ENCODE measurements at places on chromosomes 3 and 15.

GRCh38 chr3:114745322-114746240 is 401.5 kb downstream of the ZBTB20 start:
- peak; percentile 1 for DNase-seq

DNA sequence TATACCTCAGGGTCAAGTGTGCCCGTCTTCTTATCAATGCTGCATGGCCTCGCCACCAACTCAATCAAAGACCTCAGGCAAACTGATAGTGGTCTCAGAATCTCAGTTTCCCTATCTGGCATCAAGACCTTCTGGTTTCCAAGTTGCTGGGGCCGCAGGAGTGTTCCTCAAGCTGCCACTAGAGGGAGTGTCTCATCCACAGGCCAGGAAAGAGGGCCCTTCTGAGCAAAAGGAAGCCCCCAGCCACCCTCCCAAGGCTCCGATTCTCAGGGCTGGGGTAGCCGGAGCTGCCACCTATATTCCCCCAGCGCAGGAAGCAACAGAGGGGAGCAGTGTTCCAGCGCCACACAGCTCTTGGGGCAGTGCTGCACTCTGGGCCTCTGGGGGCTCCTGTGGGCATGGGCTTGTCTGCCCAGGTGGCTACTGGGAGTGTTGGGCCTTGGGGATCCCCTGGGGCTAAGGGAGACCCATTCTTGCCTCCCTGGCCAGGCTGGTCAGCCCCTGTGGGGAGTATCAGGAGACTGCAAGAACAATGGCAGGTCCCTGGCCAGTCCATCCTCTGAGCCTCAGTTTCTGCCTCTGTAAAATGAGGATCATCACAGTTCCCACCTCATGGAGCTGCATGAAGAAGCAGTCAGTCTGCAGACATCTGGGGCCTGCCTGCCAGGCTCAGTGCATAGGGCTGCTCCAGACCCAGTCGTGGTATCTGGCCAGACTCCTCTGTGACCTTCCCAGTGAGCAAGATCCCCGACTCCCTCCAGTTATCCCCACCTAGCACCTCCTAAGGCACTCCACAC is 23.4 kb upstream of the SEC13 start:
- DNase-seq, result peak; percentile 17

DNA sequence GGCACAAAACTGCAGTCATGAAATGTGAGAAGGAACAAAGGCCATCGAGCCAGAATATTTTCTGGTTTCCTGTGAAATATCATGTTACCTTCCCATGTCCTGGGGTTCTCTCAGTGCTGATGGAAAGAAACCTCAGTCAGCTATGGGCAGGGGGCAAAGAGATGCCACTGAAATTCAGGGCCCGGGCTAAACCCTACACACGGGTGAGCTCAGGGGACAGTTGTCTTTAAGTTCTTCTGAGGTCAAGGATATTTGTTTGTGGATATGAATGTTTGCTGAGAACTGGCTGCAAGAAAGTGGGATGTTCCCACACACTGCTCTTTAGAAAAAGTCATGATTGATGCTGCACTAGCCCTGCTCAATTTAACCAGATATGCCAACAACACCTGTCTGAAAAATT is 187.2 kb downstream of the MEX3B start:
- no peak for DNase-seq

- no peak for DNase-seq
These were observed 527.7 kb downstream of the EPHA3 start for GRCh38 chr3:89635137-89635536.

DNA sequence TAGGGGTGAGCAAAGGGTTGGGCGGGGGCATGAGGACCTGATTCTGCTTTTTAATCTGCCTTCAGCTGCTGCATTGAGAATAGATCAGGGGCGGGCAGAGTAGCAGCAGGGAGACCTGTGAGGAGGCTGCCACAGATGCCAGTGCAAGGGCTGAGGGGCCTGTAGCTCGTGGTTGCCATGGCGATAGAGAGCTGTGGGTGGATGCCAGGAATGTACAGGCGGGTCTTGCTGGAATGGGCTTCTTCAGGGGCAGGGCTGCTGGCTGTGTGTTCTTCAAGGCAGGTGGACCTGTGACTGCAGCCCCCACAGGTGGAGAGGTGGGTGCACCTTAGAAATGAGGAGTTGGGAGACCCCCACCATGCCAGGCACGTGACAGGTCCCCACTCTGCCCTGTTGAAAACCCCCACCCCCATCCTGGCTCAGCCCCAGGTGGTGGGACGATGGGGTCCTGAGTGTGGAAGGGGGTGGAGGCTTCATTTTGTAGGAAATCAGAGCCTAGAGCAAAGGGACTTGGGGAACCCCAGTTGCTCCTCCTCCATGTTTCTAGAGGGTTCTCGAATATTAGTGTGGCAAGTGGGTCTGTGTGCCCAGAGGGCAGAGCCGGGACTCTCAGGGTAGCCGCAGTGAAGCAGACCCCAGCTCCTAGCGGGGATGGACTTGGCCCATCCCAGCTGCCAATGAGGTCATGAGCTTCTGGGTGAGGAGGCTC is 38.3 kb downstream of the SLC6A6 start:
- no peak for DNase-seq

- DNase-seq, result no peak
These were observed 137.9 kb upstream of the PRR20G start for GRCh38 chr3:127425505-127426443.

GRCh38 chr15:42727750-42728381 is 9.1 kb downstream of the CDAN1 start:
- no peak for DNase-seq

GRCh38 chr3:120524171-120524923 is 71.8 kb upstream of the NDUFB4 start:
- no peak for DNase-seq

DNA sequence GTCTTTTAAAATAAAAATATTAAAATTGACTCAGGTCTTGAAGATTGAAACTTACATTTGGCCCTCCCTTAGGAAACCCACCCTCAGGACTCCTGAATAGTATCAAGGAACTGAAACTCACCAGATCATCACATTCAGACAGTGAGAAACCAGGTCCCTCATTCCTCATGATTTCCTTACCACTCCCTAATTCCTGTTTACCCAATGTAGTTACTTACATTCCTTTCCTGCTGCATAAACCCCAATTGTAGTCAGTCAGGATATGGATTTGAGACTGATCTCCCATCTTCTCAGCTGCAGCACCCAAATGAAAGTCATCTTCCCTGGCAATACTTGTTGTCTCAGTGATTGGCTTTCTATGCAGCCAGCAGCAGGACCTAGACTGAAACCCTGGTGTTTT is 8.6 kb downstream of the ATP13A4 start:
- no peak for DNase-seq

DNA sequence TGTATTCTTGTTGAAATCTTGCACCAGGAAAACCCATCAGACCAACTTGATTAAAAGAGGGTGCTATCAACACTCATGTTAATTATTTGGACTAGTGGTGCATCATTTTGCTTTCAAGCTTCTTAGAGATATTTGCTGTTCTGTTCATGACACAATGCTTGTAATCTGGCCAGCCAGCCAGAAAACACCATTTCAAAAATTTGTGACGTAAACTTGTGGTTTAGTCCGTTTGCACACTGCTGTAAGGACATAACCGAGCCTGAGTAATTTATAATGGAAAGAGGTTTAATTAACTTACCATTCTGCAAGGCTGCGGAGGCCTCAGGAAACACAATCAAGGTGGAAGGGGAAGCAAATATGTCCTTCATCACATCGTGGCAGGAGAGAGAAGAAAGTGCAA is 374.3 kb upstream of the TGFBR2 start:
- DNase-seq, result no peak

DNA sequence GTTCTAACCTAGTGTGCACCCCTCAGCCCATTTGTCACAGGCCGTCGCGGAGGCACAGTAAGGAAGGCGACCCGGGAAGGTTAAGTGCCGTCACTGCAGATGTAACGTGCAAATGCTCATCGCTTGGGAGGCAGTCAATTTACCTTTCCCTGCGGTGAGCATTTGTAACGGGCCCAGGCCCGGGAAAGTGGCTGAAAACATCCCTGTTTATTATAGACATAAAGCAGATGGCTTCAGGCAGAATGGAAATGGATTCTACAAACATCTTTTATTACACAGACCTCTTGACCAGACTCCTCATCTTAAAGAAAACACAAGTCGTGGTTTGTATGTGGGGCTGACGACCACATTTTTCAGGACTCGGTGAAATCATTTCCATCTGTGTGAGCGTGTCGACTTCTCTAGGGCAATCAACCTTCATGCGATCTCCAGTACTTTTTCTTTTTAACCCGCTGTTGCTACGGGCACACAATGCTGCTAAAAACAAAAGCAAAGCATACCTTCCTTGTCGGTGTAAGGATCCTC is 43.6 kb downstream of the NMNAT3 start:
- no peak for DNase-seq

- DNase-seq, result no peak
These were observed 49.1 kb upstream of the NEDD4 start for GRCh38 chr15:56042498-56042897.

- peak; percentile 20 for DNase-seq
These were observed 408.9 kb upstream of the THBS1 start for GRCh38 chr15:39171944-39172368.

DNA sequence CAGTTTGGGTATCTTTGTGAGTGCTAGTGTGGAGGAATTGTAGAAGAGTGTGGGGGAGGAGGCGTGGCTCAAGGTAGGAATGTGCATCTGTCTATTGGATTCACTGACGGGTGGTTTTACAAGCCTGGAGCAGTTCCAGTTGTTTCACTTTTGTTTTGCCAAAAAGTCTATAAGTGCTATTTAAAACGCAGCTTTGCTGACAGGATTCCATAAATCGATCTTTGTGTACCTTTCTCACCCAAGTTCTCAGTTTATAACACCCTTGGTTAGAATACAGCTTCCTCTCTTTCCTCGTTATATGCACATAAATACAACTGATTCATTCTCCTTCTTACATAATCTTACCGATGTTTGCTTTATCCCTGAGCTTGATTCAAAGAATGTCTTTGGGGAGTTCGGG is 123.2 kb upstream of the UBE2E2 start:
- DNase-seq, result no peak

DNA sequence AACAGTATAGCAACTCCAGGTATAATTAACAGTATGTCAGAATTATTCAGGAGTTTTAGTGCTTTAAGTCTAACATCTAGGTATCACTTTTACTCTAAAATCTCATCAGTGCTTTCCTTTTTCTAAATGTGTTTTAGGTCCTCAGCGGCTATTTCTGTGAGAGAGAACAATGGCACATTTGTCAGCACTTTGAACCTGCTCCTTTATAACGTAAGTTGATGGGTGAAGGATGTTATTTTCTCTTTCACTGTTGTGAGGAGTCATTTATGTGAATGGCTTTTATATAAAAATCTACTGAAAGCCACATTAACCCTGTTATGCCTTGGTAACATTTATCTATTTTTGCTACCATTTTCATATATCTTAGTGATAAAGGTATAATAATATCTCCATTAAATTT is 22.8 kb downstream of the ZPLD1 start:
- no peak for DNase-seq

DNA sequence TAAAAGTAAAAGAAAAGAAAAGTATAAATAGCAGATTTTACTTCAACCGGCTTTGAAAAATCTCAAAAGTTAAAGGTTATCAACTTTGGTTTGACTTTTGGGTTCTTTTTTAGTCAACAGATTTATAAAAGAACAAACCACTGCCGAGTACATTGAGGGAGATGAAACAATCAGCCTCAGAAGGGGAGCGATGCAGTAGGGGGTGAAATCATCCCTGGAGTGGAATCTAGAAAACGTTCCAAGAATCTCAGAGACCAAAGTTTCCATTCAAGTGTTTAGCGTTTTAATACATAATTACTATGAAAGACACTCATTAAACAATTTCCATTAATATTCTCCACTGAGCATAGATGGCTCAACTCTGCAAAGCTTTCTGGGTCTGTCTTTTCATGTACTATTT is 745.5 kb downstream of the NR2F2 start:
- no peak for DNase-seq

DNA sequence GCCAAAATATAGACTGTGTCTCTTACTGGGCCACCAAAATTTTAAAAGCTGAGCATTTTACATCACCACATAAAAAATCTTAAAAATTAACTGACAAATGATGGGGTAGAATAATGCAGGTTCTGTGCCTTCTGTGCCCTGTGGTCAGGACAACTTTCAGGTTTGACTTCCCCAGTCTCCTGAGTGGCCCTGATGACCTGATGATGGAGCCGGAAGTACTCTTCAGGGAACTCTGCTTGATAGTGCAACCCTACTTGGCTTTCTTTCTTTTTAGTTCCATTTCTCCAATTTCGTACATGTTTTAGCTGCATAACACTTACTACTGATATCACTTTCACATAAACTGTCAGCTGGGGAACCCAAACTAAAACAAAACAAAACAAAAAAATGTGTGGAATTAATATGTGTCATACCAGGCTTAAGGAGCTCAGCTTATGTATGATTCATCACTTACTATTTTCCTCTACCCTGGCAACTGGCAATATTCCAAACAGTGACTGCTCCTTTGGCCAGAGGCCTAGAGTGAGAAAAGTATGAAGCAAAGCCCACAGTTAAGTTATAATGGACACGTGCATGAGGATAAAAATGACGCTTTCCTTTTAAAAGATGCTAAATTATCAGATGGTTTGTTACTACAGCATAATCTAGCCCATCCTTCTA is 194.3 kb downstream of the BCHE start:
- peak; percentile 24 for DNase-seq

DNA sequence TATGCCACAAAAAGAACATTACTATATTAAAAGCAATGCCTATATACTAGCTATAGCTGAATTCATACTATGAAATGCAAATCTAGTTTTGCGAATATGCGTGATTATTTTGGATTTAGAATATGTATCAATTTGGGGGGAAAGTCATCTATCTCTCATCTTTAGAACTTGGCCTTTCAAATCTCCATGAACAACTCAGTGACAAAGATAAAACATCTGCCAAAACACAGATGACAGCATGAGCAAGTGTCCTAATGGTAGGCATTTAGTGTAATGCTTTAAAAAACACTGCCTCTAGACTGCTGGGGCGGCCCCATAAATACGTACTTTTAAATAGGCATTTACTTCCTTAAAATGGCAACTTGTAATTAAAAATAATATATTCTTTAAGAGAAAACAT is 2.7 kb downstream of the CD47 start:
- no peak for DNase-seq

GRCh38 chr15:68951813-68952212 is 21.5 kb downstream of the SPESP1 start:
- DNase-seq, result no peak

- DNase-seq, result no peak
These were observed 29.2 kb upstream of the LIMD1 start for GRCh38 chr3:45565342-45565741.

DNA sequence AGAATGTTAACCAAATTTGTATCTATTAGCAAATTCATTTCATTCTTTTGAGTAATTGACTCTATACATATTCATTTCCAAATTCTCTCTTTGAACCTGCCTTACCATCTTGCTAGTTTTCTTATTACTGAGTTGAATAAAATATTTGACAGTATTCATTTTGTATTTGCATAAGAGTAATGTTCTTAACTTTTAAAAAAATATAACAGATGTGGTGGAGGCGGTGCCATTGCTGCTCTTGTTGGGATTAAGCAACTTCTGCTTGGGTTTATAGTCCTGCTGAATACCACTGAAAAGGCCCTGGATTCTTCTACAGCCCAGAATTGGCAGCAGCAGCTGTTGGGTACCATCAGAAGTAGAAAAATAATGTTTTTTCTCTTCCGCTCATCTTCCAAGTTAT is 148.9 kb upstream of the PEX5L start:
- no peak for DNase-seq
